T-cell (primary cell): ENCODE measurements at places on chromosomes 2 and 18. TPM values are rescaled to one million over a fixed set of nuclear protein-coding genes. Genes with fewer than 3 reads are reported as not detected.

The UGT1A4 gene
- not detected for total RNA-seq

The PLGLB1 gene
- 11.3 TPM for total RNA-seq

The GCFC2 gene
- total RNA-seq, result 24.5 TPM

The MROH2A gene
- not detected for total RNA-seq

The SERPINB11 gene
- not detected for total RNA-seq

The KCNG2 gene
- total RNA-seq, result not detected

The CYBRD1 gene
- total RNA-seq, result 1.3 TPM

The MSH6 gene
- 43.8 TPM for total RNA-seq

The POTEJ gene
- not detected for total RNA-seq

The CTAGE1 gene
- total RNA-seq, result not detected

The SH3RF3 gene
- 4.6 TPM for total RNA-seq

The TEKT4 gene
- not detected for total RNA-seq

The MSTN gene
- total RNA-seq, result not detected

The ERLEC1 gene
- 25.8 TPM for total RNA-seq

The LINC00305 gene
- not detected for total RNA-seq

The SNTG2 gene
- 4.3 TPM for total RNA-seq

The SERPINB12 gene
- not detected for total RNA-seq

The FEV gene
- total RNA-seq, result not detected

The CDKL4 gene
- total RNA-seq, result 0.32 TPM

The ITGA4 gene
- 150 TPM for total RNA-seq

The KANSL3 gene
- 60.2 TPM for total RNA-seq
